ENCODE measurements at places on chromosomes 13 and 19. TPM values are rescaled to one million over a fixed set of nuclear protein-coding genes. Genes with fewer than 3 reads are reported as not detected.

DNA sequence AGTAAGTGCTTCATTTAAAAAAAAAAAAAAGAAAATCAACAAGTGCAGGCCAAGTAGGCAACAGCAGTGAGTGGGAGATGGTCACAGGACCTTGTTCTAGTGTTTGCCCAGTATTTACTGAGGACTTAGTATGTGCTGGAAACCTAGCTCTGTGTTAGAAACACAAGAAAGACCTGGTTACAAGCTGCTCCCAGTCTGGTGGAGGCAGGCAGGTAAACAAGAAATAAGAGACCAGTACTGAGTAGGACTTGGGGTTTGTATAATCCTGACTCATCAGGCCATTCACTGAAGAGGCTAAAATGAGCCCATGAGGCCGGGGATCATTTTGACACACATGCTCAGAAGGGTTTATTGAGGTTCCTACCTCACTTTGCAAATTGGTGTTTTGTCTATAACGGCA lies 21.5 kb upstream of the SERPINE3 start:
- no peak for DNase-seq

DNA sequence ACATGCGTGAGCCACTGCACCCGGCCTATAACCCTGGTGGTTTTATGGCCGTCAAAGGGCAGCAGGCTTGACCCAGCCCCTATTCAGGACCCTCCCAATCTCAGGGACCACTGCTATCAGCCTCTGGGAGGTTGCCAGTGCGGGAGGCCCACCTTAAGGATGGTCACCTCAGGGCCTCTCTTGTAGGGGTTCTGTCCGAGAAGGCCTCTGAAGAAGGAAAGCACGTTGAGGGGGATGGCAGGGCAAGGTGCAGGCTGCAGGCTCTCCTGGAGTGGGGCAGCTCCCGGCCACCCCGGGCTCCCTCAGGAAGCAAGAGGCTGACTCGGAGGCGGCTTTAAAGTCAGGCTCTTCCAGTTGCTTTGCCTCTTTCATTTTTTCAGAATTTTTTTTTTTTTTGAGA lies 6.0 kb upstream of the GRTP1 start:
- no peak for DNase-seq

GRCh38 chr13:76836311-76836710 lies 49.9 kb downstream of the KCTD12 start:
- DNase-seq = no peak

- no peak for DNase-seq
Observed at GRCh38 chr19:6610934-6611852, 20.2 kb upstream of the CD70 start.

- DNase-seq = no peak
Observed at GRCh38 chr13:48144413-48145035, 49.6 kb upstream of the MED4 start.

- no peak for DNase-seq
Observed at GRCh38 chr13:40586886-40587565, 79.4 kb downstream of the FOXO1 start.

GRCh38 chr19:38298821-38299680 lies 5.0 kb upstream of the C19orf33 start:
- DNase-seq = no peak

GRCh38 chr13:102784483-102784882 lies 10.9 kb upstream of the TEX30 start:
- DNase-seq = no peak

DNA sequence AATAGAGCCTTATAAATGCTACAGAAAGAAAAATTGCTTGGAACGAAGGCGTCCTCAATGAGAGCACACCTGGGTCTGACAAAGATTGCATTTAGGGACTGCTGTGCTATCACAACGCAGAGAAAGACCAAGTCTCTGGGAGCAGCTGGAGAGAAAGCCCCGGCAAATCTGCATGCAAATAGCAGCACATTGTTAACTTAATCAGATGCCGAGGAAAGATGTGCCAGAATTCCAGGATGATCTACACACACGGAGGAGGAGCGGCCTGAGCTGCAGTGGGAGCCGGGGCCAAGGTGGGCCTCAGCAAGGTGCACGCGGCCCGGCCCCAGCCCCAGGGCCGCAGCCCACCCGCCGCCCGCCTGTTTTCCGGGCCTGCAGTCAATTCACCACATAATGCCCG lies 1.4 kb downstream of the ZNF536 start:
- no peak for DNase-seq

DNA sequence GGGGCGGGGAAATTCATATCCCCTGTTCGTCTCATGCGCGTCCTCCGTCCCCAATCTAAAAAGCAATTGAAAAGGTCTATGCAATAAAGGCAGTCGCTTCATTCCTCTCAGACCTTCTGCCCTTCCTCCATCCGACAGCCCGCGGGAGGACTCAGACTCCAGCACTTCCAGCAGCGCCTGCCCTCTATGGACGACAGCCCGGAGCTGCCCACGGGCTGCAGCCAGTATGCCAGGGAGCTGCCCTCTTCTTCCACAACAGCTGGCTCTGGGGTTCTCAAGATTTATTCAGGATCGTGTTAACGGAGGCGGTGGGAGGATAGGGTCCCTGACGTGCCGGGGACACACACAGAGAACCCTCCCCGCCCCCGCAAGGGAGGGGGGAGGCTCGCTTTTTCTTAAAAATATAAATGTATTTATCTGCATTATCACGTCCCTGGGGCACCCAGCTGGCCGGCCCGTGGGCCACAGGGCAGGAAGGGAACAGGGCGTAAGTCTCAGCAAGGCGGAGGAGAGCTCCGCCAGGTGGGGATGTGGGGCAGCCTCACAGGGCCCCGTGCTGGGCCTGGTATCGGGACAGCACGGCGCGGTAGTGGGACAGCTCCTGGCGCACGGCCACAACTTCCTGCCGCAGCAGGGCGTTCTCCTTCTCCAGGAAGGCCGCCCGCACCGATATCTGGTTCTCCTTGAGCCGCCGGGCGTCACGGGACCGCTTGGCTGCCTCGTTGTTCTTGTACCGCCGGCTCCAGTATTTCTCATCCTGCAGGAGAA lies 6.7 kb downstream of the DBP start:
- no peak for DNase-seq

DNA sequence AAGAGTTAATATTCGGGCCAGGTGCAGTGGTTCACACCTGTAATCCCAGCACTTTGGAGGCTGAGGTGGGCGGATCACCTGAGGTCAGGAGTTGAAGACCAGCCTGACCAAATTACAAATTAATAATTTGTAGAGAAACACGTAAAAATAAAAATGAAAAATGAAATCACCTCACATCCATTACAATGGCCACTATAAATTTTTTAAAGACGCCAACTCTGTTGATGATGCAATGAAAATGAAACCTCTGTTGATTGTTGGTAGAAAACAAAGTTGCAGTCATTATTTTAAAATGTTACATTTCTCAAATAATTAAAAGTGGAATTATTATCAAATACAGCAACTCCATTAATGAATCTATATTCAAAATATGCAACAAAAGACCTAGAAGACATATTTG lies 26.8 kb downstream of the ZNF100 start:
- no peak for DNase-seq

- no peak for DNase-seq
Observed at GRCh38 chr13:79477968-79478367, 3.0 kb upstream of the NDFIP2 start.

EFNB2 gene
- 6.7 TPM for total RNA-seq

FOXA3 gene
- 27.5 TPM for total RNA-seq

TTC9B gene
- not detected for total RNA-seq

EPSTI1 gene
- total RNA-seq = 1.7 TPM

IQCN gene
- total RNA-seq = 1.4 TPM

AXL gene
- 7.5 TPM for total RNA-seq

SERPINE3 gene
- not detected for total RNA-seq

SYDE1 gene
- total RNA-seq = 3.0 TPM

LMO7 gene
- total RNA-seq = 34.5 TPM

KLK4 gene
- total RNA-seq = not detected

BRCA2 gene
- 1.1 TPM for total RNA-seq

HSPB6 gene
- 3.4 TPM for total RNA-seq
